ENCODE measurements at places on chromosomes 7 and 10.

GRCh38 chr10:3186368-3186767 lies 13.8 kb upstream of the PITRM1 start:
- no peak for ATAC-seq

GRCh38 chr10:8040651-8041050 lies 13.8 kb upstream of the GATA3 start:
- no peak for ATAC-seq

DNA sequence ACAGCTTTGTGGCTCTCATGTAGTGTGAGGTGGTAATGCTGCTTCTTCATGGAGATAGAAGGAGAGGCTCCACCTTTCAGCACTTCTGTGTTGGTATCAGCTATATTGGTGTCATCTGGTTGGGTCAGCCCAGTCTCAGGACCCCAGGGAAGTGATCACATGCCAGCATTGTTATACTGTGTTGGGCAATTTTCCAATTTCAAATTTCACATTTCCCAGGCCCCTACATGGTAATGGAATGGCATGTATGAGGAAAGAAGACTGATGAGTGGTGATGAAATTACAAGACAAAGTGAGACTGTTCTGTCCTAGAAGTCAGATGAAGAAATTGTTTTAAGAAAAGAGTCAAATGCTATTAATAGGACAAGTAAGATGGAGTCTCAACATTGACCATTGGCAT lies 3.7 kb upstream of the AKR1C3 start:
- ATAC-seq: no peak

- no peak for ATAC-seq
These were observed 35.0 kb downstream of the TAS2R41 start for GRCh38 chr7:143512488-143513340.

GRCh38 chr7:35762781-35763180 lies 38.1 kb upstream of the SEPTIN7 start:
- ATAC-seq: no peak

DNA sequence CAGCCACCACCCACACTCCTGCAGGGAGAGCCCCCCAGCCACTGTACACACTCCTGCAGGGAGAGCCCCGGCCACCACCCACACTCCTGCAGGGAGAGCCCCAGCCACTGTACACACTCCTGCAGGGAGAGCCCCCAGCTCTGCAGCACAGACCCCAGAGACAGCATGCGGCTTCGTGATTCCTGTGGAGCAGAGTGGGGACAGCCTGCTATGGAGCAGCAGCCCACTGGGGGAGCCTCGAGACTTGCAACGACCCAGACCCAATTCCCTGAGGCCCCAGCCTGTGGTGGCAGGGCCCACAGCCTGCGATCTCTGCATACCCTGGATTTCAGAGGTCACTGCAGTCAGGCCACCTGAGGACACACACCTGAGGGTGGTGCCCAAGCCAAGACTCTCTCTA lies 523.1 kb downstream of the DNAJB6 start:
- peak; percentile 55 for ATAC-seq

GRCh38 chr7:114264023-114264422 lies 150.6 kb upstream of the FOXP2 start:
- ATAC-seq: peak; percentile 29

DNA sequence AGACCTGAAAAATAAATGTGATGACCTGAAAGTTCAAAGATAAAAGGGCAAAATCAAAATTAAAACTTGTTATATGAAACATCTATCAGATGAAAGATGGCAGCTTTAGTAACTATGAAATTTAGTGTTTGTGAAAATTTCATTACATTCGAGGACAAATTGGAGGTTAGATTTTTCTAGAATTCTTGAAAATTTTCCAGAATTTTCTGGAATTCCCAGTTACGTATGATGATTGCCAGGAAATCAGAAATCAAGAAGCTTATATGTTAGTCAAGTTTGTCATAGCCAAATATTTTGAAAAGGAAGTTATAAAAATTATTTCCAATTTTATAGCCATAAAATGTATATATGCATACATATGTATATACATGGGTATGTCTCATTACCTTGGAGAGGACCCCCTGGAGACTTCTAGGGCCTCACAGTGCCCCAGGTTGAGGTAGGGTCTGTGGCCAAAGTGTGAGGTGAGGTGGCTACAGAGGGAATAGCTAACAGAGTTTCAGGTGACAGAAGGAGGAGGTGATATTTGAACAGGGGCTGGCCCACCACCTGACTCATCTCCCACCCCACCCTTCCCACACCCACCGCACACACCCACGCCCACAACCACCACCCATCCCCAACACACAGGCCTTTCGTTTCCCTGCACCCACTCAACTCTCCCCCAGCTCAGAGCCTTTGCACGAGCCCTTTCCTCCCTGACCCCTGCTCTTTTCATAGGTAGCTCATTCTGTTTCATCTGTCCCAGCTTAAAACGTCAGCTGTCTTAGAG lies 21.5 kb downstream of the C10orf105 start:
- no peak for ATAC-seq

GRCh38 chr10:98589007-98589406 lies 142.3 kb upstream of the HPS1 start:
- ATAC-seq: no peak

DNA sequence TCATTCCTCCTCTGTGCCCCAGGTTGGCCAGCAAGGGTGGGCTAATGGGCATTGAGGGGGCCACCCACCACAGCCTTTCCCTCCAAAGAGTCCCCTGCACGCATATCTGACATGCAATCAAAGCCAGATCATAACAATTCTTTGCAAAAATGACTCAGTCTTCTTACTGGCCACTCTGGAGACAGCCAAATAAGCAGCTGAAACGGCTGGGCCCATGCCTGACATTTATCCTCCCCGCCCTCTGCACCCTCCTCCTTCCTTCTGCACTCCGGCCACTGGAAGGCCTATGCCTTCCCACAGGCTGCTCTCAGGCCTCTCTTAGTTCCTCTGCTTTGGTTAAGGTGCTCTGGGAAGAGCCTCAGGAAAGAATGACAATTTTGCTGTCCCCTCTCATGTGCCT lies 29.2 kb upstream of the NPFFR1 start:
- ATAC-seq: no peak

DNA sequence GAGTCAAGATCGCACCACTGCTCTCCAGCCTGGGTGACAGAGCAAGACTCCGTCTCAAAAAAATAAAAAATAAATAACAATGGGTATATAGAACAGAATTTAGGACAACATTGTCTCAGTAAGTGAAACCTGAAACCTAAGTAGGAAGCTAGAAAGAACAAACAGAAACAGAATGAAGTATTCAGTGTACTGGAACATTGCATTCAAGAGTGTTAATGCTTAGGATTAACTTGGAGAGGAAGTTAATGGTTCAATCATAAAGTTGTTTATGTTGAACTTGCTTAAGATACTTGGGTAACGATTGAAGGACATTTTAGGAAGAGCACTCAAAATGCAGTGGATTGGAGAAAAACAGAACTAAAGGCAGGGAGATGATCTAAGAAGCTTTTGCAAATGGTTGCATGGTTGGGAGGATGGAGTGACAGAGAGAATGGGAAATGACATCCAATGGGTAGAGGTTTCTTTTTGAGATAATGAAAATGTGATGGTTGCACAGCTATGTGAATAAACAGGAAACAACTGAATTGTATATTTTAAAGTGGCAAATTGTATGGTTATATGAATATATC lies 233.7 kb downstream of the ADK start:
- ATAC-seq: no peak

DNA sequence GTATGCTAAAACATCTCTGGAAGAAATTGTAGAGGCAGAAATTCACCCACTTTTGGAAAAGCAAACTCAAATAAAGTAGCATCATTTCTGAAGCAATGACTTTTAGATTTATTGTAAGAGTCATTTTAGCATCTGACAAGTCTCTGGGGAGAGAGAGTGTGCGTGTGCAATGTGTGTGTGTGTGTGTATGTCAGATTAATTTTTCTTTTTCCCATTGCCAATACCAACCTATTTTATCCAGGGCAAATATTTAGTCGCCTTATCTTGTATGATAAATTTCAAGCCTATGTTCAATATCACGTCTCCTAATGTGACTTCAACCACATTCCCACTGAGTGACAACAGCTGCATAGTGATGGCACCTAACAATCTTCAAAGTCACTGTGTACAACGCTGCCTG lies 101.7 kb downstream of the NEBL start:
- no peak for ATAC-seq

GRCh38 chr10:14385596-14386593 lies 55.2 kb upstream of the FRMD4A start:
- ATAC-seq: no peak

- ATAC-seq: no peak
These were observed 35.0 kb downstream of the UNC5B start for GRCh38 chr10:71247414-71247705.

- no peak for ATAC-seq
These were observed 389.2 kb upstream of the KLF6 start for GRCh38 chr10:4174197-4174596.

GRCh38 chr7:76515999-76516443 lies 5.7 kb downstream of the UPK3B start:
- peak; percentile 71 for ATAC-seq

GRCh38 chr7:17130281-17131059 lies 168.0 kb upstream of the AHR start:
- ATAC-seq: peak; percentile 93

DNA sequence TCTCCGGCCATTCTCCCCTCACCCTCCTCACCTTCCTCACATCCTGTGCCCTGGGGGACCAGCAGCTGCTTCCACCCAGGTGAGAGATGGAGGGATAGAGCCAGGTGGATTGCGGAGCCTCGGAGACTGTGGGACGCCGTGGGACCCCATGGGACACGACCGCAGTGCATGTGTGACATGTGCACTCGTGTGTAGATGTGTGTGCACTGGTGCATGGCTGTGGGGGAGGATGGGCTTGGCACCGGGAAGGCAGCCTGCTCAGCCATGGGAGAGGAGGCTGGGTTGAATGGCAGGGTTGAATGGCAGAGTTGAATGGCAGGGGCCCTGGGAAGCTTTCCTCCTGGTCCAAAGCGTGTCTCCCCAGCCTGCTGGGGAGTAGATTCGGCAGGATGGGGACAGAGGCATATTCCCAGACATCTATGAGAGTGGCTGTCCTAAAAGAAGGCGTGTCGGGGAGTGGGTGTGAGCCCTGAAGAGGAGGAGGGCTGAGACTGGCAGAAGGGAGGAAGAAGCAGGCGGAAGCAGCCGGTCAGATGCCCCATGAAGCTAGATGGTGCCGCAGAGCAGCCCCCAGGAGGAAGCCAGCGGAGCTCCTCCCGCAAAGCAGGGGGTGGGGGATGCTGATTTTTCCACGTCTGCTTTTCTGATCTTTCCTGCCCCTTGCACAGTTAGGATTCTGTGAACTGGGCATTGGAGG lies 815 bp downstream of the GIMAP8 start:
- no peak for ATAC-seq

- ATAC-seq: no peak
These were observed 210.5 kb upstream of the YAE1 start for GRCh38 chr7:39355664-39356063.

DNA sequence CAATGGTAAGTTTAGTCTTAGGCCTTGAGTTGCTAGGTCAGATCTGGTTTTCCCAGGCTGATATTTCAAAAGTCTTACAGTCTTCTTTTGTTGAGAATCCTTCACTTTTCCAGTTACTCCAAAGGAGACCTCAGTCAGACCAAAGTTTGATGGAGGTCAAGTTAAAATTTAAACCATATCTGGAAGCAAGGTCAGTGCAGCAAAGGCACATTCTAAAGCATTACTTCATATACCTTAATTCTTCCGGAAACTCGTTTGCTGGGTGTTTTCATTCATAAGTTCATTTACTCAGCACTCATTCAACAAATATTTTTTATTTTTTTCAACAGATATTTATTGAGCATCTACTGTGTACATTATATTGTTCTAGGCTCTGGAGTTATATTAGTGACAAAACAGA lies 403.0 kb upstream of the LRGUK start:
- ATAC-seq: no peak

DNA sequence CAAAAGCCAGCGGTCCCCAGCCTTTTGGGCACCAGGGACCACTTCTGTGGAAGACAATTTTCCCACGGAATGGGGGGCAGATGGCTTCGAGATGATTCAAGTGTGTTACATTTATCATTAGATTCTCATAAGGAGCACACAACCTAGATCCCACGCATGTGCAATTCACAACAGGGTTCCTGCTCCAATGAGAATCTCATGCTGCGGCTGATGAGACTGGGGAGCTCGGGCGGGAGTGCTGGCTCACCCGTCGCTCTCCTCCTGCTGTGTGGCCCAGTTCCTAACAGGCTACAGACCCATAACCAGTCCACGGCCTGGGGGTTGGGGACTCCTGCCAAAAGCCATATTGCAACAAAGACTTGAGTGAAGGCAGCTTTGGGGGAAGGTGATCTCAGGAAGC lies 26.6 kb upstream of the DOCK1 start:
- ATAC-seq: no peak

DNA sequence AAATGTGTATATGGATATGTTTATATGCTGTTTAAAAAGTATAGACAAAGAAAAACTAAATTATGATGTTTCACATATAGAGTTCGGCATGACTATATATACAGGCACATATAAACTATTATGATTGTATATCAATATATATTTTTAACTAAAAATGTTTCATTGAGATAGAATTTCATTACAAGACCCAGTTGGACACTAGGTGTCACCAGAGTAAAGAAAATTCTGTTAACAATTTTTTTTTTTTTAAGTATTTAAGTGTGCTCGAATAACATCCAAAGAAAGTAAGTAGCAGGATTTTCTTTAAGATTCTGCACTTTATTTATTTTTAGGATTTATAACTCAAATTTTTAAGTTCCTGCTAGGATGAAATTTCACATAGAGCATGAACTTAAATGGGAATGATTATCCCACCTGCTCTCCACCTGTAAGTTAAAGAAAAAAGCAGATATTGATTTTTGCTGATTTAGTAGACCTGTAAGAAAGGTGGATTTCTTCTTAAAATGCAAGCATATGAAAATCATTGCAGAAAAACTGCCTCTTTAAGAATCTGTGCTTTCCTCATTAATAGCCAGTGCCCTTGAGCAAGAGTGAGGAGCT lies 961.5 kb downstream of the PCDH15 start:
- ATAC-seq: no peak

DNA sequence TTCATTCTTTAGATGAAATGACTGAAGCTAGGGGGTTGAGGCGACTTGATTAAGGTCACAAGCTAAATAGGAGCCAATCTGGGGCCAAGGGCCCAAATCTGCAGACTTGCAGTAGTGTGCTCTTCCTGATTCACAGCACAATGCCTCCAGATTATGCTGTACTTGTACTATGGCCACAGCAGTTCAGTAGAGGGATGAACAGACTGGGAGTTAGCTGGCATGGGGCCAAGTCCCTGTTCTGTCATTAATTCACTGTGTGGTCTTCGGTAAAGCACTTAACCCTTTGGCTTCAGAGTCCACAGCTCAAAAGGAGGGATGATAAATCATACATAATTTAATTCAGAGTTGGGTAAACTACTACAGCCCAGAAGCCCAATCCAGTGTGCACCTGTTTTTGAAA lies 196.8 kb downstream of the XPNPEP1 start:
- ATAC-seq: peak; percentile 94

DNA sequence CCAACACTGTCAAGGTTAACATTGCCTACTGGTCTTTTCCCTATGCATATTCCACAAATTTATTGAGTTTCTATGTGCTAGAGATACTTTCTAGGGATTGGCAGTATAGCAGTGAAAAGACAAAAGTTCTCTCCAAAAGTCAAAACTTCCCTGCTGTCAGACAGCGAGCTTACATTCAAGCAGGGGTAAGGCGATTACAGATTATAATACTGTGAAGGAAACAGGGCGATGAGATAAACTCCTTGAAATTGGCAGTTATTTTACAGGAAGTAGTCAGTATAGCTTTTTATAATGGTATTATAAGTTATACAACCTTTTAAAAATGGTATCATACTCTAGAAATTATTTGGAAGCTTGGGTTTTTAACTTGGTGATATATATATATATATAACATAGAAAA lies 9.9 kb downstream of the VPS50 start:
- no peak for ATAC-seq

All from motor neuron (in vitro differentiated cells).